ENCODE measurements at places on chromosomes 7 and 10. TPM values are rescaled to one million over a fixed set of nuclear protein-coding genes. Genes with fewer than 3 reads are reported as not detected.
A peak's percentile ranks its signal among the peaks of the same experiment; 100 is the strongest.

DNA sequence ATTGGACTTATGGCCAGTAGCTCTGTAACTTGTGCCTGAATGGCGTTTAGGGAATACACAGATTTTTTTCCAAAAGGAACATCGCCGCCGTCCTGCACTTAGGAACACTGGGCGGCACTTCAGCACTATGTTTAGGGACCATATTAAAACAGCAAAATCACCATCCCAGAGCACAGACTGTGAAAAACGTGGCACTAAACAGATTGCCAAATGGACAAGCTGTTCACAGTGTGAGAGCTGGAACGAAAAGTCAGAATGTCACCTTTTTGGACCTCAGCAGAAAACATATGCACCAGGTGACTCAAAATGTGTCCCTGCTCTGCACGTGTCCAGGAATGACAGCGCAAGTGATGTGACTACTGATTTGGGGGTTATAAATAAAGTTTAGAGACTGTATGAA is 87.9 kb downstream of the ODAD2 start:
- DNase-seq, result no peak

GRCh38 chr7:91240376-91240941 is 23.8 kb upstream of the FZD1 start:
- DNase-seq, result no peak

- no peak for DNase-seq
Observed at GRCh38 chr7:2087744-2088143, 145.0 kb downstream of the MAD1L1 start.

DNA sequence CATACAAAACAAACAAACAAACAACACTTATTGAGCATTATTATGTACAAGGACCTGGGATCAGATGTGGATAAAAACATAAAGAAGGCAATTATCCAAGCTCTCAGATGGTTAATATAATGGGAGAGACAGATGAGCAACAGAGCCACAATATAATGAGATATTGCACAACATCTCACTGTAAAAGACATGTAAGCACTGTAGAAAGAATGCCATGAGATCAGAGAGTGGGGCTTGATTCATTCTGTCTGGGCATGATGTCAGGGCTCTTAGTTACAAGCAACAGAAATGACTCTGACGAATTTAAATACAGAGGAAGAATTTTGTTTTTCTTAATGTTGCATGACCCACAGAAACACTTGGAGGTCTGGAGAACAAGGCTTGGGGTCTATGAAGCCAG is 164.7 kb upstream of the PLXDC2 start:
- no peak for DNase-seq

DNA sequence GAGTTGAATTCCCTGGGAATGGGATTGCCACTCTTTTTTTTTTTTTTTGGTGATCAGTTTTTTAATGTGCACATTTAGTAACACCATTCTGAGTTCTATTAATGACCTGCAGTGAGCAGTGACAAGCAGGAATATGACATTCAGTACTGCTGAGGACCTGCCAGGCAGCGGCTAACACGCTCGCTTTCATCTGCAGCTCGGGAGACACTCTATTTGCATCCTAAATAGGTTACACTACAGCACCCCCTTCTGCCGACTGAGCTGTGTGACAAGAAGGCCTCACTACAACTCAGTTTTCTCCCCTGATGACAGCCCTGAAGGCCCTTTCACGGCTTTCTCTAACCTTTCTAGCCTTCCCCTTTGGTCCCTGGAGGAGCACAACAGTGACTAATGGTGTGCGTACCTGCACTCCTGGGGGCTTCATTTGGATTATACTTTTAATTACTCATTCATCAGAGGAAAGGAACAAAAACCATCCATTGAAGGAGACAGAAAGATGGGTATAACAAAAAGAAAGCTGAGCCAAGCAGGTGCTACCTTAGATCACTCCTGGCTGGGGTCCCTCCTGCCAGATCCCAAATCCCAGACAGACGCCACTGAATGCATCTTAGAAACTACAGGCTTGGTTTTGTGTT is 872.4 kb downstream of the LRMDA start:
- DNase-seq, result no peak

- DNase-seq, result peak; percentile 66
Observed at GRCh38 chr10:131245475-131246059, 66.0 kb downstream of the TCERG1L start.

METTL27 gene
- 1.7 TPM for total RNA-seq

DNA sequence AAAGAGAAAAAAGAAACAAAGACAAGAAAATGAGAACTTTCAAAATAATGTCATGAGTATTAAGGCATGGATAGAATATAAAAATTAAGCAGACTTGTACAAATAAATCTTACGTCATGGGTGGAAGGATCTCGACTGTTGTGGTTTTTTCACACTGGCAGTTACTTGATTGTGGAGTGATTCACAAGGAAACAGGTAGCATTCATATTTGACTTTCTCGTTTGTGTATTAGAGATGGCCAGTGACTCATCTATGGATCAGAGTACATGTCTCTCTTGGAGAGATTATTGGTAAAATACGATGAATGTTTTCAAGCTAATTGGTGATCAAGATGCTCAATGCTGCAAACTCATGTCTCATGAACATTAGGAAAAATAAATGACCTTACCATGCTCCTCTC is 564.3 kb downstream of the GATA3 start:
- no peak for DNase-seq

KLF14 gene
- 1.0 TPM for total RNA-seq

- DNase-seq, result no peak
Observed at GRCh38 chr10:78312197-78313047, 278.8 kb downstream of the RPS24 start.

GRCh38 chr10:76970711-76971519 is 666.7 kb downstream of the KCNMA1 start:
- no peak for DNase-seq

Measured in spleen (tissue), 13 donors.